NCI-H774 (cell line): ENCODE measurements at places on chromosomes 13 and 19.

DNA sequence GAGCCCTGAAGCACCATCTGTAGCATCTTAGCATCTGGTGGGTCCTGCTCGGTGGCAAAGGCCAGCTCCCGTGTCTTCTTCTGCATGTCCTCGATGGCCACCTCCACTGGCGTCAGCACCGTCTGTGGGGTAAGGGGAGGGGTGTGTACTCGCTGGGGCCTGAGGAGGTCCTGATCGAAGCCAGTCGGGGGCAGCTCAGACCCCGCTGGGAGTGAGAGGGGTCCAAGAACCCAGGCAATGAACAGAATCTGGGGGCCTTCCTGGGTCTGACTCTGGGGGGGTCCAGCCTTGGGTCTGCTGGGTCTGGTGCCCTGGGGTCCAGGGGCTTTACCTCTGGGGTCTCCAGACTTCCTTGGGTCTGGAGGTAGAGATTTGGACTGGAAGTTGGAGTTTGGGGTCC is 3.6 kb upstream of the KANK2 start:
- DNase-seq: no peak

- no peak for DNase-seq
These were observed 1.8 kb upstream of the NCCRP1 start for GRCh38 chr19:39194832-39195542.

GRCh38 chr19:6101291-6101825 is 8.9 kb downstream of the RFX2 start:
- no peak for DNase-seq

GRCh38 chr13:105763851-105764250 is 771.6 kb downstream of the EFNB2 start:
- no peak for DNase-seq

- DNase-seq: no peak
These were observed 169.8 kb downstream of the SHISA2 start for GRCh38 chr13:25881971-25882451.
